HuH-7.5 (cell line): ENCODE measurements at places on chromosomes 2 and 18.

DNA sequence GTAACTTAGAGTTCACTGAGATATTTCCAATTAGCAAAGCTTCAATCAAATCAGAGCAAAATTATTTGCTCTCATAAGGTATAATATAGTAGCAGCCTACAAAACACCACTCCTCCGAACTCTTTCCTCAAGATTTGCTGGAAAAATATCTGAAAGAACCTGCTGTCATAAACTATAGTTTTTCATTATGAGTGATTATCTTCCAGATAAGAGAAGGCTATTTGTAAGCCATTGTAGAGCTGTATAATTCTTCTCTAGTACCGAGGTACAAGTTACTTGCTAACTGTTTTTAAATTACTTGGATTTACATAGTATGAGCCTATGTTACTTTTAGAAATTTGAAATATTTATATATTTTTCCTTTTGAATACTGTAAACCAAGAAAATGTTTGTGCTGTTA lies 2.1 kb downstream of the NDC80 start:
- DNase-seq = no peak

DNA sequence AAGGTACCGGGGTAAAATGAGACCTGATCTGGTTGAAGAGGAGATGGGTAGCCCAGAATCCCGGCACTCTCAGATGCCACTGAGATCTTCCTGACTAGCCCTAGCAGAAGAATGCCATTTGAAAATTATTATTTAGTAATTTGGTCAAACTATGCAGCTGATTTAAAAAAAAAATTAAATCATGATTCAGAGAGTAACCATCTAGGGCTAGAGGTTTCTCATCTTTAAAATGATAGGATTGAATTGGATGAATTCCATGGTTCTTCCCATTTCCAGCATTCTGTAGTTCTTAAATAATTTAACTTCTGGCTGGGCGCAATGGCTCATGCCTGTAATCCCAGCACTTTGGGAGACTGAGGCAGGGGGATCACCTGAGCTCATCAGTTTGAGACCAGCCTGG lies 106.1 kb downstream of the MYO1B start:
- no peak for DNase-seq

- no peak for DNase-seq
Observed at GRCh38 chr18:69992776-69993175, 45.1 kb upstream of the CD226 start.

- no peak for DNase-seq
Observed at GRCh38 chr2:46787364-46787763, 128.2 kb downstream of the MCFD2 start.

DNA sequence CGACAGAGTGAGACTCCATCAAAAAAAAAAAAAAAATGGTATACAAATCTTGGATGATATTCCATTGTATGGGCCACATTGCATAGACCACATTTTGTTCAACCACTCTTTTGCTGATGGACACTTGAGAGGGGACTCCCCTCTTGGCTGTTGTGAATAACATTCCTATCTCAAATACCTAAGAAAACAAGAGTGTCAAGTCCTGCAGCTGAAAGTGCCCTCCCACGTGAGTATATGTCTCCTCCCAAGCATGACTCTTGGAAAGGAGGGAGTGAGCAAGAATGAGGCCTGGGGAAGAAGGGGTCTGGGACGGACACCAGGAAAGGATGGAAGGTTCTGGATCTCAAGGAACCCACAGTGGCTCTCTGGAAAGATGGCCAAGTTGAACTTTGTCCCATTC lies 36.0 kb upstream of the NPAS2 start:
- no peak for DNase-seq

- DNase-seq = no peak
Observed at GRCh38 chr2:65798641-65799040, 366.2 kb upstream of the SPRED2 start.
